NCI-H187 treated with DMSO at 0.1 percent for 48 hours (cell line): ENCODE measurements at places on chromosomes 16 and 17.

DNA sequence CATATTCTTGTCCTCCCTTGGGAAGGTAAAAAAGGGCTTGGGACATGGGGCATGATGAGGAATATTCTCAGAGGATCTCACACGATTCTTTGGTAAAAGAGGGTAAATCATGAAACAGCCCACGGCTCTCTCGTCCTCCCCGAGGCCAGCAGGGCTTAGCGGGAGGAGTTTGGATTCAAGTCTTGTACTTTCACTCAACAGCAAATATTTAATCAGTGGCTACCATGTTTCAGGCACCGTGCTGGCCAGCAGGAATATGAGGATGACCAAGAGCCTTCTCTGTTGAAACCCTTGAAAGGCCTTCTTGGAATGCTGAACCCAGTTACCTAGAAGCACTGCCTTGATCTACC, 8.8 kb downstream of the MAP3K14 start:
- DNase-seq = no peak

GRCh38 chr16:3129137-3130131, 5.4 kb upstream of the ZNF213 start:
- peak; percentile 86 for DNase-seq

GRCh38 chr16:50036426-50036825, 11.4 kb downstream of the CNEP1R1 start:
- no peak for DNase-seq

DNA sequence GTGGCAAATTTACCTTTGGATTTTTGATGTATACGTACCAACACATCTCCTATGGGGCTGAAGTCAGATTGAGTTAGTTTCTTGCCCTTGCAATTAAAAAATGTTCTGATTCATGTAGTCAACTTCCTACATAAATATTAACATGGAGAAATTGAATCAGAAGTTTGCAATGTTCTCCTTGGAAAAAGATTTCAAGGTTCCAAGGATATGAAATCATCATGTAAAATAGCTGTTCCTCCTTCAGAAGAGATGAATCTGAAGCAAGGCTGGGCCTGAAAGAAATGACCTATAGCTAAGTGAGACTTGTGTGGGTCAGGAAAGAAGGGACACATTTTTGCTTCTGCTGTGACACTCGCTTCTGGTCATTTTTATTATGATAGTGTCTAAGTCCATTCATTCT, 131.7 kb downstream of the RGS9 start:
- DNase-seq = no peak

GRCh38 chr17:73091770-73092522, 542 bp downstream of the SLC39A11 start:
- DNase-seq = no peak

DNA sequence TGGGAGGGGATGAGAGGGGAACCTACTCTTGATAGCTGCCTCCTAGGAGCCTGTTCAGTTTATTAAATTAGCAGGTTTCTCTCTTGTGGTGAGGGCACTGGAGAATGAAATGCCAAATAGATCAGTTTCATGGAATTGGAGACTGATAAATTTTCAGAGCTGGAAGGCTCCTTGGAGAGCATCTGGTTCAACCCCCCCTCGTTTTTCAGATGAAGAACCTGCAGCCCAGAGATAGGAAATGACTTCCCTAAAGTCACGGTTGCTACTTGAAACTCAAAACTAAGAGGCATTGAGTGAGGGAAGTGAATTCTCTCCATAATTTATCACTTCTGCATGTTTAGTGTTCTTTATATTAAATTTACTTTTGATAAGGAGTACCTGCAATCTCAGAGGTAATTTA, 366.0 kb upstream of the CCL2 start:
- no peak for DNase-seq

- no peak for DNase-seq
Measured at GRCh38 chr17:1713878-1714426, 3.8 kb upstream of the TLCD2 start.
